NCI-H1417 treated with DMSO at 0.1 percent for 48 hours (cell line): ENCODE measurements at places on chromosomes 5 and 9.

- no peak for DNase-seq
Measured at GRCh38 chr5:109690975-109691574, 1.3 kb downstream of the MAN2A1 start.

DNA sequence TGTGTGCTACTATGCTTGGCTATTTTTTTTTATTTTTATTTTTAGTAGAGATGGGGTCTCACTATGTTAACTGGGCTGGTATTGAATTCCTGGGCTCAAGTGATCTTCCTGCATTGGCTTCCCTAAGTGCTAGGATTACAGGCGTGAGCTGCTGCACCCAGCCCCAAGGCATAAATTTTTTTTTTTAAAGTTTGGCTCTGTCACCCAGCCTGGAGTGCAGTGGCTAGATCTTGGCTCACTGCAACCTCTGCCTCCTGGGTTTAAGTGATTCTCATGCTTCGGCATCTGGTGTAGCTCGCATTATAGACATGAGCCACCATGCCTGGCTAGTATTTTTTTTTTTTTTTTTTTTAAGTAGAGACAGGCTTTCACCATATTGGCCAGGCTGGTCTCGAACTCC is 70.3 kb downstream of the RAB24 start:
- no peak for DNase-seq

DNA sequence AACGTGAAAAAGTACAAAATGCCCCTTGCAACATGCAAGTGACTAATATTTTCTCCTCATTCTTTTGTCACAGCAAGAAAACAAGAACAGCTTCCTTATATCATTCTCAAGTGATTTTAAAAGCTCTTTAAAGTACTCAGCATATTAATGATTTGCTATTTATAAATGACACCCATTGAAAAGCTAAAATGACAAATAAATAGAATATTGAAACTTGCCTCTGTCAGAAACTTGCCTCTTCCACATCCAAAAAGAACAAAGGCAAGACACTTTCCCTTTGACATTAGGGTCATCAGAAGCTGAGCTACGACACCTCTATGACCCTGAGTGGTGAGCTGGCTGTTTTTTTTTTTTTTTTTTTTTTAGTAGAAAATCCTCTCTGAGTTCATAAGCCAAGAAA is 339.6 kb upstream of the ITGA1 start:
- no peak for DNase-seq

GRCh38 chr9:126678989-126679388 is 65.3 kb downstream of the LMX1B start:
- no peak for DNase-seq

- DNase-seq: no peak
Measured at GRCh38 chr5:1934056-1934394, 51.3 kb upstream of the IRX4 start.

DNA sequence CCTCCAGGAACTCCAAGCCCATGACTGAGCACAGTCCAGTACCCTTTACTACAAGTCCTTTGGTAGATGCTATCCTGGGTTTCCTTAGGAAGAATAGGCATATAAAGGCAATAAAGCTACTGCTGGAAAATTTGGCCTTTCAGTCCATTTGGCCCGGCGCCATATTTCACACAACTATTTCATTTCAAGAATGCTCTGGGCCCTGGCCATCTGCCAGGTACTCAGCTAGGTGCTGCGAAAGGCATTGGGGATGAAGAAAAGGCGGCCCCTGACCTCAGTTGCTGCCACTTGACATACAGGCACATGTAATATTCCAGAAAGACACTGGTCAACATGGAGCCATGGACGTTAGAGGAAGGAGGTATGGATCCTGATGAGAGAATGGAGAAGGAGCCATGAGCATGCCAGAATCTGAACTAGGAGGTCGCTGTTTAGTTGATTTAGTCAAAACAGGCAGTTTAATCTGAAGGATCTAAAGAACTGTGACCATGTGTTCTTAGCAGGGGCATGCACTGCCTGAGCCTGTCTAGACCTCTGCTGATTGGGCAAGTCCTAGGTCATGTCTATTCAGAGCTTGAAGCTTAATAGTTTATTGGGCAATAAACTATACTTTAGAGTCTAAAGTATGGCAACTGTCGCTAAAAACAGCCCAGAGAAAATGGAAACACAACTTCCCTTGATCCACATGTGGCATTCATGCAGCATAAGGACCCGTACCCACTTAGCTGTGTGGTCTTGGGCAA is 149.3 kb downstream of the MELK start:
- no peak for DNase-seq

DNA sequence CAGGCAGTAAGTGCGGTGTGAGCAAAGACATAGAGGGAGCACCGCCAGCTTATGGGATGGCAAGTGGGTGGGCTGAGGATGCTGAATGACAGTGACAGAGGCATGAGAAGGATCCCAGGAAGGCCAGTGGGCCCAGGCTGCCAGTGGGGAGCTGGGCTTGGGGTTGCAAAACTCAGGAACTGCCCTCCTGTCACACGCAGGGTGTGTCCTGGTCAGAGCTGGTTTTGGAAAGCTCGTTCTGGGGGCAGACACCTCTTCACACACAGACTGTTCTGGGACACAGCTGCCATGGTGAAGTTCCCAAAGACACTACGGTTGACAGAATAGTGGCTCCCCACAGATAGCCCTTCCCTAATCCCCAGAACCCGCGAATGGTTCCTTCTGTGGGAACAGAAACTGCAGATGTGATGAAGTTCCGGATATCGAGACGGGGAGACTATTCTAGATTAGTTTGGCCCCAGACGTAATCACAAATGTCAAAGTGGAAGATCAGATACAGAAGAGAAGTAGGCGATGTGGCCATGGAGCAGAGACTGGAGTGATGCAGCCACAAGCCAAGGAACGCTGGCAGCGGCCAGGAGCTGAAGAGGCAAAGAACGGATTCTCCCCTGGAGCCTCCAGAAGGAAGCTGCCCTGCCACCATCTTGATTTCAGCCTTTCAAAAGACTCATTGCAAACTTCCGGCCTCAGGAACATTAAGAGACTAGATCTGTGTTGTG is 159.0 kb downstream of the COL23A1 start:
- DNase-seq: no peak

DNA sequence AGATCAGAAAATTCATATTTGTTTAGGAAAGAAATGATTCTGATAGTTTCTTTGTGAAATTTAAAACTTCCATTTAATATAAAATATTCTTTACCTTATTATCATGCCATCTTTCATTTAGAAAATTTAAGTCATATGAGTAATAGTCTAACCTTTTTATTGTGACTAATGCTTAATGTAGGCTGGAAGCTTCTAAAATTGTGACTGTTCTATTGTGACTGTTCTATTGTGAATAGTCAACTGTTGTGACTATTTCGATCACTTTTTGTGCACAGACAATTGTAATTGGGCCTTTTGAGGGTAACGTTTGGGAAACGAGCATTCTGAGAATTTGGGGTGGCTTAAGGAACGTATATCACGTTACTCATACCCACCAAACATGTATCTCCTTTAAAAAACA is 100.0 kb downstream of the PARP8 start:
- DNase-seq: no peak

GRCh38 chr5:128284236-128284635 is 200.7 kb downstream of the SLC12A2 start:
- no peak for DNase-seq

- DNase-seq: peak; percentile 60
Measured at GRCh38 chr9:111759762-111760639, 34.7 kb downstream of the SHOC1 start.

GRCh38 chr5:104635227-104635626 is 1072.6 kb upstream of the NUDT12 start:
- no peak for DNase-seq

- no peak for DNase-seq
Measured at GRCh38 chr5:106699198-106699597, 971.5 kb downstream of the EFNA5 start.

- no peak for DNase-seq
Measured at GRCh38 chr5:54563083-54563761, 45.7 kb downstream of the SNX18 start.

DNA sequence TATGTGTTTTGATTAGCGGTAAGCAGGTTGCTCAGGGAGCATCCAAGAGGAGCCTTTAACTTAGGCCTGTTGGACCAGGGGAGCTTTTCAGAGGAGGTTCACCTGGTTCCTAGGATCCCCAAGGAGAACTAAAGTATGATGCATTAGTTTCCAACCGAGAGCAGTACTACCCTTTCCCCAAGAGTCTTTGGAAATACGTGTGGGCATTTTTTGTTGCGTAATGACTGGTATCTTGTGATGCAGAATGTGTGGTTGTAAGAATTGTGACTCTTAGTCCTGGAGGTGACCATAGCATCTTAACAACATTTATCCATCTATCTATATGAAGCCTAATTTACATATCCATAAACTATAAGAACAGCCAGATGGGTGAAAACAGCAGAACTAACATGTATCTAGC is 11.0 kb downstream of the CFAP95 start:
- no peak for DNase-seq

GRCh38 chr5:102638316-102638715 is 116.8 kb upstream of the PAM start:
- DNase-seq: no peak

DNA sequence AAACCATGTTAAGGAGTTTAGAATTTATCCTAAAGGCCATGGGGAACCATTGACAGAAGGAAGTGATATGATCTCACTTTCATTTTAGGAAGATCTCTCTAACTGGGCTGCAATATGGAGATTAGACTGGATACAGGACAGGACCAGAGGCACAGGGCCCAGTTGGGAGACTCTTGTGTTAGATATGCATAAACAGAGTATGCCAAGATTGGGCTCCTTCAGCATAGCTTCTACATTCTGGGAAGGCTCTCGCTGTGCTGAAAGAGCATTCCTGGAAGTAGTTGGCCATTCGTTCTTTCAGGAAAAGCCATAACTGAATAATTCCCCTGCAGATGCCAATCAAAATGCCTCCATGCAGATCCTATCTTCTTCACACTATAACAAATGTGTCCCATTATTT is 204.5 kb downstream of the CWC27 start:
- no peak for DNase-seq

DNA sequence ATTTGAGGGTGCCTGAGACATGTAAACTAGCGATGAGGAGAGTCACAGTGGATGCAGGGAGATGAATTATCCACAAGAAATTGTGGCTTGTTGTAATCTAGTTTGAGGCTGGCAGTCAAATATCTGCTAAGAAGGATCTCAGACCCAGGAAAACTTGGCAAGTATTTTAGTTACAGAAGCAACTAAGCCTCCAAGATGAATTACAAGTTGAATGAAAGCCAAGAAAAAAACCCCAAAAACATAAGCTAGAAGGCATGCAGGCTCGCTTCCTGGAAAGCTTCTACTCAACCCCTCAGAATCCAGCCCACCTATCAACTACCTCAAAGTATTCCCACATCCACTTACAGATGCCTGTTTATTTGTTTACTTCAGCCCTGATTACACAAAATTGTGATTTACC is 696.9 kb downstream of the MAT2B start:
- no peak for DNase-seq

GRCh38 chr5:112996830-112997374 is 20.3 kb downstream of the DCP2 start:
- no peak for DNase-seq

DNA sequence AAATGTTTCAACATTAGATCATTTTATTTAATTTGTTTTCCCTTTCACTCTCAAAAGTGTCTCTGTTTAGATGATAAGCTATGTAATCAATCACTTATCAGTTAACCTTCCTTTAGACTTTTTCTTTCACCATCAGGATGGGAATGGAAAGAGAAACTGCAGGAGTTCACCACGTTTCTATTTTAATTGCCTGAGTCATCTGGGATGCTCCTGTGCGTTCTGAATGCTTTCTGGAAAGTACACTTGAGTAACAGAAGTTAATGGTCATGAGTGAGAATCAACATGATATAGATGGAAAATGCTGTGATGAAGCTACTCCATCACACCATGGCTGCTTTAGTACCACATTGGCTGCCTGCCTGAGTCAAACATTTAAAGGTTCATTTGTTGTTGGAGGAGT is 783.3 kb upstream of the CDH9 start:
- no peak for DNase-seq

GRCh38 chr5:10933121-10933520 is 172.1 kb upstream of the DAP start:
- no peak for DNase-seq

DNA sequence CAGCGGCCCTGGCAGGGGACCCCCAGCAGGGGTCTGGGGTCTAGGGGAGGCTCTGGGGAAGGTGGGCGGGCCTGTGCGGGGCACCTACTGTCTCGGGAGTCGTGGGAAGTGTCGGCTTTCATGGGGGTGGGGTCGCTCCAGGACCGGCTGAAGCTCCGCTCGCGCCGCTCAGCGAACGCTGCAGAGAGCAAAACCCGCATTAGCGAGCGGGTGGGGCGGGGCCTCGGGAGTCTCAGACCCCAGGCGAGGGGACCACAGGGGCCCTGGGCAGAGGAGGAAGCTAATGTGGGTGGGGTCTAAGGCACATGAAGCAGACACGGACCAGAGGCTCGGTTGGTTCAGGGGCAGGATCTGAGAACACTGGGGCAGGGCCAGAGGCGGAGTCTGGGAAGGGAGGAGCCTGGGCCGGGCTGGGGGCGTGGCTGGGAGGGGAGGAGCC is 5.5 kb downstream of the NSMF start:
- DNase-seq: no peak

DNA sequence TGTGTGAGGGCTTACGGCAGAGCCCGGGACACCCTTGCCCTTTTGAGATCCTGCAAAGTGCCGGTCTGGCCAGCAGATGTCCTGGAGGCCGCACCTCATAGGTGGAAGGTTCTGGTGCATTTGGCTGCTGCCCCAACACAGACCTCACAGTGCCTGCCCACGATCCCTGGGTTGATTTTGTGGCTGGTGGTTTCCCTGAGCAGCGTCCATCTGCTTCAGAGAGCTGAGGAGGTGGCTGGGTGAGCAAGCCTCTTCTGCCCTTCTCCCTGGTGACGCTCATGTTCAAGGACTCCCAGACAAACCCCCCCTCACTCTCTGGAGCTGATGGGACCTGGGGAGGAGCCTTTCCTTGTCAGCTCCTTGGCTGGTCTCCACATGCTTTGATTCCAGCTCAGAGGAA is 18.9 kb downstream of the BNIP1 start:
- no peak for DNase-seq

DNA sequence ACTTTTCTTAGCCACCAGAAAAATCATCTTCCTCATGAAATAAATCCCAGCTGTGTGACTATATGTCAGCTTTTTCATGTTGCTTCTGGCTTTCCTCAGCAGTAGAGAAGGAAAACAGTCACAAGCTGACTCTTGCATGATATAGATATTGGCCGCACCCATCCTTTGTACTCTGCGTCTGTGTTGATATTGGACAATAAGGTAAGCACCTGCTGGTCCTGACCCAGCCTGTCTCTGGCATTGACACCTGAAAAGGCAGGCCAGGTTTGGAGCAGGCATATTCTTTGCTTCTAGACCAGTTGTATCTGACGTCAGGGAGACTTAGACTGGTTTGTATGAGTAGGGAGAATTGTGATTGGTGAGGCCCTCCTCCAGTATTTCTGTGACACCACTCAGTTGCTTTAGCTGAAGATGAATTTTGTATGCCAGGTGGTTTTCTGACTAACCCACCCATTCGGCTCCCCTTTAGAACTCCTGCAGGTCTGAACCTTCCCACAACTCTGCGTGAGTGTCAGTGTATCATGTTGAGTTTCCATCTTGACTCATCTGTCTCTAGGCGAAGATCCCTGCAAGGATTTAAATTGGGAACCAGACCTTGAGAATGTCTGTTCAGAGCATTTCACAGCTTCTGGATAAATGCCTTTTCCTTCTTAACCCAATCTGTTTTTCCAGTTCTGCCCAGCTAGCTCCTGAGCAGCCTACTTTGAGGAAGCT is 151.2 kb upstream of the RUSC2 start:
- no peak for DNase-seq
